ENCODE measurements at places on chromosomes 5 and 9.

- DNase-seq: no peak
These were observed 407.2 kb upstream of the CLINT1 start for GRCh38 chr5:158265931-158266700.

GRCh38 chr9:136036848-136037247, 58.2 kb downstream of the NACC2 start:
- no peak for DNase-seq

DNA sequence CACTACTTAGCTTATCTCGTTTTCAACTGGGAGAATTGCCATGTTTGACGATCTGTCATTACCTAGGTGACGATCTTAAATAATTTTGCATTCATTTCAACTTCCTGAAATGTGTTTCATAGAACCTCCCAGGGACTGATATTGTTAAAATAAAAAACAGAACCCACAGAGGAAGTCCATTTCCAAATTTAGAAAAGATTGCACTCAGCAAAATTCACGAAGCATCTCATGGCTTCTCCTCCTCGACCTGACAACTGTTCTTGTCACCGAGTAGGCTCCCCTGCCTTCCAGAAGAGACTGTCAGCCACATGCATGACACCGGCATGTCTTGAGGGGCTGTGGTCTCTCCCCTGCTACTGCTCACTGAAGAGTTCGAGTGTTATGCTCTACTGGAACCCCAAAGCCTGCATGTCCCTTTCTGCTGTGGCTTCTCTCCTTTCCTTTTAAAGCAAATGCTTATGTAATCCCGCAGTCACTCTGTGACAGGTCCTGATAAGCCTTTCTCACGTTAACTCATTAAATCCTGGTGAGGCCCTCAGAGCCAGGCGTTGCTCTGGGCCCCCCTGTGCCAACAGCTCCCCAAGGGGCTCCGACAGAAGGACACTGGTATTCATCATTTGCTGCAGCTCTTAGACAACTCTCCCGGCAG, 26.8 kb upstream of the ANKRD33B start:
- DNase-seq: no peak

GRCh38 chr9:12274577-12274976, 418.6 kb upstream of the TYRP1 start:
- DNase-seq: no peak

DNA sequence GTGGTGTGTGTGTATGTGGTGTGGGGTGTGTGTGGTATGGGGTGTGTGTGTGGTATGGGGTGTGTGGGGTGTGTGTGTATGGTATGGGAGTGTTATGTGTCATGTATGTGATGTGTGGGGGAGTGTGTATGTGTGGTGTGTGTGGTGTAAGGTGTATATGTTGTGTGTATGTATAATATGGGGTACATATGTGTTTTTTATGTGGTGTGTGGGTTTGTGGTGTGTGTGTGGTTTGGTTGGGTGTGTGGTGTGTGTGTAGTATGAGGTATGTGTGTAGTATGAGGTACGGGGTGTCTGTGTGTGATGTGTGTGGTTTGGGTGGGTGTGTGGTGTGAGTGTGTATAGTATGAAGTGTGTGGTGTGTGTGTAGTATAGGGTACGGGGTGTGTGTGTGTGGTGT, 11.4 kb downstream of the ECSCR start:
- DNase-seq: no peak

DNA sequence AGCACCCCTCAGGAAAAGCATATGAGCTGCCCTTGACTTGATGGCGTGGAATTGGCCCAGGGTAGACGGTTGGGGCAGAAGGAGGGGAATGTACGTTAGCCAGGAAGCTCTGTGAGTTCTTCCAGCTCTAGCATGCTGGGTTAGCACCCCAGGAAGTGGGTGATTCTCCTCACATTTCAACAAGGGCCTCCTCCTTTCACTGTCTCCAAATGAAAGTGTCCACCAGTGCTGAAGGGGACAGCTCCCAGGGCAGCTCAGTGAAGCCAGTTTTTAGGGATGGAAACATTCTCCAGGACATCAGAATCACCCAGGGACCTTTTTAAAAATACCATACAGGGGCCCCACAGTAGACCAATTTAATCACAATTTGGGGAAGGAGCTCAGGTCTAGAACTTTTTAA, 17.2 kb upstream of the AFAP1L1 start:
- DNase-seq: no peak

Measured in anterior cingulate cortex (tissue), 58 donors.